ENCODE measurements at places on chromosomes 13 and 19.

DNA sequence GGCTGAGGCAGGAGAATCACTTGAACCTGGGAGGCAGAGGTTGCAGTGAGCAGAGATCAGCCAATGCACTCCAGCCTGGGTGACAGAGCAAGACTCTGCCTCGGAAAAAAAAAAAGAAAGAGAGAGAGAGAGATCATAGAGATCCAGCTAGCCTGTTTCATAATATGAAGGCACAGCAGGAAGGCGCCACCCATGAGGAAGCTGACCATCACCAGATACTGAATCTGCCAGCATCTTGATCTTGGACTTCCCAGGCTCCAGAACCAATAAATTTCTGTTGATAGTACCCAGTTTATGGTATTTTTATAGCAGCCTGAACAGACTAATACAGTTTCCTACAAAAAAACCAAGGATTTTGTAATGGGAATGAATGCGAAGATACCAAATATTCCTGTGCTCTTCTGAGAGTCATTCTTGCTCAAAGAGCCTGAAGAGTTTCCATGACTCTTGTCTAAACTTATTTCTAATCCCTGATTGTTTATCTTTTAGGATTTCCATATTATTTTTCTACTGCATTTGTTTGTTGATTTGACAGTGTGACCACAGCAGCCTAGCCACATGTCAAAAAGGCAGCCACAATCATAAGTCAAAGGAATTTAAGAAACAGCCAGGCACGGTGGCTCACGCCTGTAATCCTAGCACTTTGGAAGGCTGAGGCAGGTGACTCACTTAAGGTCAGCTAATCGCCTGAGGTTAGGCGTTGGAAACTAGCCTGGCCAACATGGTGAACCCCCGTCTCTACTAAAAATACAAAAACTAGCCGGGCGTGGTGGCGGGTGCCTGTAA, 37.7 kb upstream of the PDCD5 start:
- no peak for DNase-seq

DNA sequence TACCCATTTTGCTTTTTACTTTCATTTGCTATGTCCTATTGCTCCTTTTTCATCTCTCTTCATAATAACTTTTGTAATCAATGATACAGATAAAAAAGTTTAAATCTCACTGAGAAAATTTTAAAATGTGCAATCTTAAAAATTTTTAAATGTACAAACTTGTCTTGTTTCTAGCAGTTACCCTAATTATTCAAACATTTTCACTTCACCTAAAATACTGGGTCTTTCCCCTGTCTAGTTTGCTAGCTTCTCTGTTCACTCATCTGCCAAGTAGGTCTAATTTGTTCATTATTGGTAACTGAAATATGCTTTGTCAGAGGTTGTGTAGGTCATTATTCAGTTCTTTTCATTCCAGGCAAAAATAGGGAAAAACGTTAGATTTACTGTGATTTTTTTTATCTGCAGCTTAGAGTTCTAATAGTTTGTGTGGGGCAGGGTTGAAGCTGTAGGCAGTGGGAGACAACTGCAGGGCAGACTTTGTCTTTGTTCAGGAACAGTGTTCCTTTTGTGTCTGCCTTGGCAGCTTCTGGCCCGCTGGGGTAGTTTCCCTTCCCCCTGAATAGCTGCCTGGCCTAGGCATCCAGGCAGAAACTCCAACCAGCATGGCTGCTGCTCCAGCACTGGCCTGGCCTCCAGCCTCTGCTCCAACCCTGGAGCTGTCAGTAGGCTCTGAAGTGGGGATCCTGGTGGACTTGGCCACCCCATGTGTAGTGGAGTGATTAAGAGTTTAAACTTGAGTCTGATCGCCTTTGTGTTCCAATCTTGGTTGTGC, 48.5 kb downstream of the WDFY2 start:
- no peak for DNase-seq

- no peak for DNase-seq
Observed at GRCh38 chr19:17757125-17757524, 5.8 kb downstream of the FCHO1 start.

GRCh38 chr19:22783651-22784410, at the start of gene ZNF99:
TSS of gene ZNF99 (minus strand) at chr19:22784151. CDS start at chr19:22784016, 135 bp downstream.
- peak; percentile 86 for DNase-seq

DNA sequence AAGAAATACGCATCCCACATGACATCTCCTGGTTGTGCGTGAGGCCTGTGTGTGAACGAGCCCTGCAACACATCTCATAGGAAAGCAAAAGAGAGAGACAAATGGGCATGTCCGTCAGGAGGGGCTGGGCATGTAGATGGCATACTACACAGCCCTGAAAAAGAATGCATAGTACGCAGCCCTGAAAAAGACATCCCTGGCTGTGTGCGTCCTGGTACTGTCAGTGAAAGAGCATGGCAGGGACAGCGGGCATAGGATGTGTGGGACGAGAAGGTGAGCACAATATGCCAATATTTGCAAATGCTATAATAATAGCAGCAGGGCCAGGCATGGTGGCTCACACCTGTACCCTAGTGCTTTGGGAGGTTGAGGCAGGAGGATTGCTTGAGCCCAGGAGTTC, 28.6 kb downstream of the PTPRS start:
- no peak for DNase-seq

DNA sequence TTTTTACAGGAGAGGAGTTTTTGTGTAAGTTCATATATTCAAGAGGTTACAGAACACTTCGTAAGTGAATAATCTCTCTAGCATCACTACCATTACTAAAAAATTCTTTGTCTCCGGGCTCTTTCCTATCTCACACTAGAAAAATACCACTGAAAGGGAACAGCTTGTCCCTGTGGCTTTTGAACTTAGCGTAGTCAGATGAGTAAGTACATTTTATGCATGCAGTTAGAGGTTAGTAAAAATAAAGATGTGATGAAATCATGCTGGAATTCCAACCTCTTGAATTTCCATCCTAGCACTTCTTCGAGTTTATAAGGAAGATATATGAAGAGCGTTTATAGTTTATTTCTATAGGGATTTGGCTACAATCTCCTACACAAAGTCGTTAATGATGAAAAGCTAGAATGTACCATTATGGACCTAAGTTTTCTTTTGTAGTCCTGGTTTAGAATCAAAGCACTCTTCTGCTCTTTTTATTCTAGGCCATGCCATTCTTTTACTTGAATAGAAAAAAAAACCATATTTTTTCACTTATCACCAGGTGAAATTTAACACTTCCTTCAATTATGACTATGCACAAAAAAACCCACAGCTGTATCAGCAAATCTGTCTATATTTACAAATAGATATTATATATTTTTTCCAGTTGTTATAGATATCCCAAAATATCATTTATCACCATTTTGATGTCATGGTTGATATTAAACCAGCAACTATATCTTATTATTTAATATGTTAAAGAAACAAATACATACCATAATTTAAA, 139.9 kb upstream of the PCDH9 start:
- DNase-seq, result no peak

- DNase-seq, result no peak
Observed at GRCh38 chr19:31301306-31301980, 47.8 kb downstream of the TSHZ3 start.

- DNase-seq, result no peak
Observed at GRCh38 chr19:10915130-10916091, 13.0 kb downstream of the YIPF2 start.

- DNase-seq, result no peak
Observed at GRCh38 chr13:29568731-29569130, 26.8 kb downstream of the SLC7A1 start.

GRCh38 chr13:38895075-38895474, 95.6 kb downstream of the STOML3 start:
- DNase-seq, result no peak

- no peak for DNase-seq
Observed at GRCh38 chr13:33766329-33767123, 51.4 kb upstream of the RFC3 start.

Data from right atrium auricular region (tissue), 2 donors.